Frontal cortex (tissue), 4 donors: ENCODE measurements at places on chromosomes 5 and 9.

- DNase-seq: no peak
Observed at GRCh38 chr9:114278356-114278755, 44.5 kb upstream of the ORM1 start.

DNA sequence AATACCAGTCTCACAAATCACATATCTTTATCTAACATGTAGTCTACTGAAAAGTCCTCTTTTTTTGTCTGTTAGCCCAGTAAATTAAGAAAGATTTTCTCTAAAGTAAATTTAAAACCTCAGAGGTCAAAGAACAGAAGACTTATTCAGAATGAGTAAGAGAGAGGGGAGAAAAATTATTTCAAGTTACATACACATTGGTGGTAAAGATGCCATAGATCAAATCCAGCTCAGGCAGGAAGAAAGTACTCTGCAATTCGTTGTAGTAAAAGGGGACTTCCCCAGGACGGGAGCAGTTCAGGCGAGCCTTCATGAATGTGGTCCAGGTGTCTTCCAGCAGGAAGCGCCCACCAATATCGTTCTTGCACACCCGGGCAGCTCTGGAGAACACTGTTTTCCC is 344.1 kb downstream of the SEMA5A start:
- DNase-seq: no peak

- no peak for DNase-seq
Observed at GRCh38 chr9:83005963-83006362, 57.0 kb downstream of the RASEF start.

GRCh38 chr9:81113453-81114124 is 575.8 kb downstream of the TLE1 start:
- DNase-seq: no peak

GRCh38 chr5:151248651-151249050 is 4.3 kb upstream of the GM2A start:
- no peak for DNase-seq
